ENCODE measurements at places on chromosomes 6 and 20.
A peak's percentile ranks its signal among the peaks of the same experiment; 100 is the strongest.

DNA sequence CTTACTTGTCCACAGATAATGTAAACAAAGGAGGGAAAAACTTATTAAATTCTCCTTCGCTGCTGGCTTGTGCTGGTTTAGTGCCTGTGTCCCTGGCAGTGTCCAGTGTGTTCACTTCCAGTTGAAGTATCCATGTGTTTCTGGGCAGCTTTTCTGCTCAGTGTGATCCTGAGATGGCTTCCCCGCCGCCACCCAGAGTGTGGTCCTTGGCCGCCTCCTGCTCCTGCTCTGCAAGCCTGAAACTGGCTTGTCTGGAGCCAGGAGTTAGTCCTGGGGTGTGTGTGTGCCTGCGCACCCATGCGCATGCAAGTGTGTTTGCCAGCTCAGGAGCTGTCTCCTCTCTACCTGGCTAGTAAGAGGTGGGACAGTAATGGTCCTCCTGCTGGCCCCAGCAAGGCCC, 7.2 kb downstream of the BTBD3 start:
- no peak for DNase-seq

GRCh38 chr20:5788385-5788895, 38.2 kb downstream of the SHLD1 start:
- DNase-seq = peak; percentile 68

DNA sequence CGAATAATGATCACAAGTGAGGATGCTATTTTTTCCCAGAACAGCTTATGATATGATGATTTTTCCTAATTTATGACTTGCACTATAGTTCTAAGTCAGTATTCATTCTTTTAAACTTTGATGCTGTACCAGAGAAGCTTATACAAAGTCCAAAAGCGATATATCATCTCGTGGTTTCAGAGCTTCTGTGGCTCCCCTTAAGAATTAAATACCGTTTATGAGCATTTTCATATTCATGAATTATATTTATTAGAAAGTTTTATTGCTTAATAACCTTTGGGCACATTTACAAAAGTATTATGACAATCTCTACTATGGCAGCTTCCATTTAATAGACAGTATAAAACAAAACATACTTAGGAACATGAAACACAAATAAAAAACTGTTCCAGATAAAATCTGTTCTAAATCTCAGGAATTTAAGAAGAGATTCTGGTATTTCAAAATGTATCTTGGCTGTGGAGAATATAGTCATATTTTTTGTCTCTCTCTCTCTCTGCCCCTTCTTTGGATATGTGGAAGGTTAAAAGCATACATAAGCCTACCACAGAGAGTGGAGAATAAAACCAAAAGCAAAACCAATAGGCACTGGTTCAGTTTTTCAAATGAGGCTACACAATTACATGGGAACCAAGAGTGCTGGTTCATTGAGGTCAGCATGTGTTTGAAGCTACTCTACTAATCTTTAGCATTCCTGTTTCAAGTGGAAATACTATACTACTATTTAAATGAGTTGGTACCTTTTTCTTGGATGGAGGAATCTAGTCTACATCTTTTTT, 884.5 kb upstream of the GJE1 start:
- DNase-seq = no peak

DNA sequence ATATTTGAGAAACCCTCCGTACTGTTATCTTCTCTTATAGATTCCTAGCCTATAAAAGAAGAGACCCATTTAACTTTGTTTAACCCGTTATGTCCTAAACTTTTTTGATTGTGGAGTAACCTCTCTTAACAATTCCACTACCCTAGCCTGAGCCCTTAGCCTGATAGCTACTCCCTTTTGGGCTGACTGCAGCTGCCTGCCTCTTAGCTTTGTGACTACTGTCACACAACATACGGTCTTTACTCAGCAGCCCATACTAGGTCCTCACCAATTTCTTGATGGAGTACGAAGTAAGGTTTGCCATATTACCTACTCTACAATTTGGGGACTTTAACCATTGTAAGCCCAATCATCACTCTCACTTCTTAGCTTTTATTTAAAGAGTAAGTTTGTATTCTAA, 72.7 kb downstream of the QRSL1 start:
- no peak for DNase-seq

DNA sequence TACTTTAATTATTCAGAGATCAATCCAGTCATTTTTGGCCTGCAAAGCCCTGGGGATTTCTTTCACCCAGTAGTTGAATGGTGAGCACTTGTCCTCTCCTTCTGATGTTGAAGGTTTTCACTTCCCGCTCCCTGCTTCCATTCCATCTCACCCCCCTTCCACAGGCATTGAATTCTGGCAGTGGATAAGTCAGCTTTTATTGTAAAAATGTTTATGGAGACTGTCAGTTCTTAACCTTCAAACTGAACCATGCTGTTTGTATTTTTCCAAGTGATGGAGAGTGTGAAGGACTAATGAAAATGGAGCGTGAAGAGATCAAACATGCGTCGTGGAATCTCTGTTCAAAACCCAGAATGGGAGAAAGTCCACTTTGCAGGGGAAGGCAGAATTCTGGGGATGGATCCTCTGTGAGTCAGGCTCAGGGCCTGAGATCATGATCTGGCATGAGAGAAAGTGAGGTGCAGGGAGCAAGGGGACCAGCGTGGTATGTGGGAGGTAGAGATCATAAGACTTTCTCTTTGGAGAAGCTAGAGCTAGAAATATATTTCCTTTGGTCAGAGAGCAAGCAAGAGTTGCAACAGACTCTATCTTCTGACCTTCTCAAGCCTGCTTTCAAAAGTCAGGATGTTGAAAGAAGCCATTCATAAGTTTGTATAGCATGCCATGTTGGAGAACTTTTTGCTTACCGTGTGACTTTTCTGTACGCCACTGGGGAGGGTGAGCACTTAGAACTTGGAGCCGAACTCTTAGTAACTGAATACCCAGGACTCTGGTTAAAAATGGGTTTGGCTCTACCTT, 30.2 kb downstream of the ISM1 start:
- DNase-seq = no peak

- DNase-seq = no peak
Measured at GRCh38 chr6:113344969-113345368, 512.2 kb upstream of the MARCKS start.

- DNase-seq = peak; percentile 44
Measured at GRCh38 chr20:23937303-23938117, 51.1 kb downstream of the GGTLC1 start.

DNA sequence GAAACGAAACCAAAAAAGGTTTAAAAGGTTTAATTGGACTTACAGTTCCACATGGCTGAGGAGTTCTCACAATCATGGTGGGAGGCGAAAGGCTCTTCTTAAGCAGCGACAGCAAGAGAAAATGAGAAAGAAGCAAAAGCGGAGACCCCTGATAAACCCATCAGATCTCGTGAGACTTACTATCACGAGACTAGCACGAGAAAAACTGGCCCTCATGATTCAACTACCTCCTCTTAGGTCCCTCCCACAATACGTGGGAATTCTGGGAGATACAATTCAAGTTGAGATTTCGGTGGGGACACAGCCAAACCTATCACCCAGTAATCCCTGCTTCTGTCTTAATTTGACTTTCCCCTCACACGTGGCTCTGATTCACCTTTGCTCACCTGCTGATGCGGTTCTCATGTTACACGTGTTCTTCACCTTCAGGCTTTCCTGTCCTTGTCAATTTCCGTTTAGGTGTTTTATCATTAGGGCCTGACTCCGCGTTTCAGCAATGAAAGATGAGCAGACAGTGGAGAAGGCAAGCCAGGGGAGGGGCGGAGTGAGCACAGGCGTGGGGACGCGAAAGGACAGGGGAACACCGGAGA, 57.1 kb downstream of the AGPAT4 start:
- no peak for DNase-seq

- DNase-seq = no peak
Measured at GRCh38 chr6:16360365-16360764, 122.0 kb downstream of the GMPR start.
